Stimulated activated CD8-positive, alpha-beta memory T cell treated with anti-CD3 and anti-CD28 coated beads, Interleukin-7, amount 100 ng/mL, for 1 hour (primary cell): ENCODE measurements at places on chromosomes 5 and 9.

GRCh38 chr5:164296603-164297080 is 791.2 kb downstream of the MAT2B start:
- DNase-seq = no peak

DNA sequence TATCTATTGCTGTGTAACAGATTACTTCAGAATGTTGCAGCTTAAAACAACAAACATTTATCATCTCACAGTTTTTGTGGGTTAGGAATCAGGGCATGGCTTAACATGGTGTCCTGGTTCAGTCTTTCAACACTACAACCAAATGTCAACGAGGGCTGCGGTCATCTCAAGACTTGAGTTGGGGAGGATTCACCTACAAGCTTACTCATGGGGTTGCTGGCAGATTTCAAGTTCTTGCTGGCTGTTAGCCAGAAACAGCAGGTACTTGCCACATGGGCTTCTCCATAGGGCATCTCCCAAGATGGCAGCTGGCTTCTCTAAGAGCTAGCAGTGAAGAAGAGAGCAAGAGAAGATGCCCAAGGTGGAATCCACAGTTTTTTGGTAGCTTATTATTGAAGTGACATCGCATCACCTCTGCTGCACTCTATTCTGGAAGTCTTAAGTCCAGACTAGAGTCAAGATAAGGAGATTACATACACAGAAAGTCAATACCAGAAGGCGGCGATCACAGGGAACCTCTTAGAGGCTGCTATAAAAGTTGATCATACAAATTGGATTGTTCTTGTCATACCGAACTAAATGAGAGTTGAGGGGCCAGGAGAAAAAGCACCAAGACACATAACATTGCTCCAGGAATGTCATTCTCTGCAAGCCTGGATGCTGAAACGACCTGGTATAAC is 42.2 kb downstream of the C9orf153 start:
- no peak for DNase-seq

DNA sequence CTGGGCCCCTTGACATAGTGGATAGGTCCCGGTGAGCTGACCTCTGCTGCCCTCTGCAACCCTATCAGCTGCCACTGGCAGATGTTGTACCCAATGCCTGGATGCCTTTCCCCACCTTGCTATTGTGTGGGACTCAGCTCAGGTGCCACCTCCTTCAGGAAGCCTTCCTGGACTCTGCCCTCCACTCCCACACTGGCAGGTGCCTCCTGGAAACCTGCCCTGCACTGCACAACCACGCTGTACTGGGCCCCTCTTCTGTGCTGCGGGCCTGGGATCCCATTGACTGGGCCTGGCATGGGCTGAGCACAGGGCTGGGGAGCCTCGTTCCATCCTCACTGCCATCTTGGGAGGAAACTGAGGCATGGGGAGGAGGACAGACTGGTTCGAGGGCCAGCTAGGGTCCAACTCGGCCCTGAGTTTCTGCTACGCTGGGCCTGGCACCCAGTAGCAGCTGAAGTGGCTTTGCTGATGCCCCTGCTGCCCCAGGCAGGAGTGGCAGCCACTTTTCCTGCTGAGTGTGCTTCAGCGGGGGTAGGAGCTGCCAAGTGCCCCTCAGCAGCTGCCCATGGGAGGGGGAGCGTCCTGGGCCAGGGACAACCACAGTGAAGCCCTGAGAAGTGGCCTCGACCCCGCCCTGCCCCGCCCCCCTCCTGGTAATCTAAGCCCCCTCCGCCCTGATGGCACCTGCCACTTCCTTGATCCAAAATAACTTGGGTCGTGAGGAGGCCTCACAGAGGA is 1.3 kb downstream of the AK1 start:
- no peak for DNase-seq

GRCh38 chr5:14794583-14795230 is 76.9 kb downstream of the ANKH start:
- no peak for DNase-seq

DNA sequence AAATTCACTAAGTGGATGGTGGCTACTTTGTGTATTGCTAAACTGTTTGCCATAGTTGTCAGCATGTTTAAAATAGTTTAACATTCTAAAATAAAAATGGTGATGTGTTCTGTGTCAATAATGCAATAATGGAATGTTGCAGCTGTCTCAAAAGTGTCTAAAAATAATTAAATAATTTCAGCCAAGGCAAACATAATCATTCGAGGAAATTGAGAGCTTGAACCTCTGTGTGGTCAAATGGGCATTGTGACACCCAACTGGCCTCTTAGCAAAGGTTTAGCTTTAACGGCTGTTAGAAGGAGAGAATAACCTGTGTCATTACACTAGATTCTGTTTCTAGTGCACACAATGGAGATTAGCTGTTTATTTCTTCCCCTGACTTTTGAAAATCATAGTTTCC is 278.5 kb downstream of the TMEM167A start:
- DNase-seq = no peak

DNA sequence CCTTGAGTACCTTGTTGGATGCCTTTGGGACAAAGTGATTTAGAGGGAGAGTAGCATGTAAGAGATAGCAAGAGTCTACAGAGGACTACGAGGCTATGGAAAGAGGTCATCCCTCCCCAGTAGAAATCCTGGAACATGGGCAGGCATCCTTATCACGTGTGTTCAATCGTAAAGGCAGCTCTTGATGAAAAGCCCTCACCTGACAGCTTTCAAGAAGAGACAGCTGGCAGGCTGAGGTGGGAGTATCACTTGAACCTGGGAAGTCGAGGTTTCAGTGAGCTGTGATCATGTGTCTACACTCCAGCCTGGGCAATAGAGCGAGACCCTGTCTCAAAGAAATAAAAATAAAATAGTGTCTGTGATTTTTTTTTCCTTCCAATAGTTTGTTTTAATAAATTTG is 112.6 kb downstream of the PCSK5 start:
- no peak for DNase-seq

DNA sequence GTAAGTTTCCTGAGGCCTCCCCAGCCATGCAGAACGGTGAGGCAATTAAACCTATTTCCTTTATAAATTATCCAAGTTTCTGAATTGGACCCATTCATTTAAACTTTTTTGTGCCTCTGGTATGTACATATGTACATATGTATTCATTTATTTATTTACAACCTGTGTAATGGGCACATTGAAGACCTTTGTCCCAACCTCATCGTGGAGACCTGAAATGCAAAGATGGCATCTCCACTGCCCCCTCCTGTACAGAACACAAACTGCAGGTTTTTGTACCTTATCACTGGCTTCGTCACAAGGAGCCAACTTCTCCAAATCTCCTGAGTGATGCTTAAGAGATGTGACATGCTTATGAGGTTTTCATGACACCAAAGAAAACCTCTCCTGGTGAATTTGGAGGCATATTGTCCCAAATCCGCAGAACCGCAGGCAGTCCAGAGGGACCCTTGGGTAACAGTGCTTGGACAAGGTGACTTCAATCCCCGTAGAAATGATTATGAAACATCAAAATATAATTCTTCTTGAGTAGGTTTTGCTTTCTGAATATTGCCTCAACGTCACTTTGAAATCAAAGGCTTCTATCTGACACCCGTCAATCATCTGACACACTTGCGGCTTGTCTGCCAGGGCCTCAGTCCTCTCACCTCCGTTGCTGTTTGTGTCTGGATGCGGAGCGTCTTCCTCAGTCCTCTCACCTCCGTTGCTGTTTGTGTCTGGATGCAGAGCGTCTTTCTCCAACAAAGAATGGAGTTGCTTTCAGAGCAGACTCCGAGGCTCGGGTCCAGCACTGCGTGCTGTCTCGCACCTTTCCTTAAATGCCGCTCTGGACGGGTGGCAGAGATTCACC is 135.0 kb upstream of the IRX4 start:
- DNase-seq = no peak

GRCh38 chr9:77752554-77752953 is 104.4 kb upstream of the GNA14 start:
- no peak for DNase-seq

DNA sequence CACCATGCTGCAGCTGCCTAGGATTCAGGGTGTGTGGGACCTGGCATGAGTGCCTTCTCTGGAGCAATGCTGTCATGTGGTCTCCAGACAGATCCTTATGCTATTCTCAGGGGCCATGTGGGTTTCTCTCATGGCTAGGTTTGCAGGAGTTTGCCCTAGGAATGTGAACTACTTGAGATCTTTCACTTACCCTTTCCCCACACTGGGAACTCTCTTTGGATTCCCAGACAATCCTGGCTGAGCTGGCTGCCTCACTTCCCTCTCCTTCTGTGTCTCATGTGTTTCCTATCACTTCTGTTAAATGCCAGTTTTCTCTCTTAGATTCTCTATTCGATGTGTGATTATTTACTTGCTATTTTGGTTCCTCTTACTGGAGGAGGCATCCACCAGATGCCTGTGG is 270.2 kb upstream of the RASA1 start:
- no peak for DNase-seq

DNA sequence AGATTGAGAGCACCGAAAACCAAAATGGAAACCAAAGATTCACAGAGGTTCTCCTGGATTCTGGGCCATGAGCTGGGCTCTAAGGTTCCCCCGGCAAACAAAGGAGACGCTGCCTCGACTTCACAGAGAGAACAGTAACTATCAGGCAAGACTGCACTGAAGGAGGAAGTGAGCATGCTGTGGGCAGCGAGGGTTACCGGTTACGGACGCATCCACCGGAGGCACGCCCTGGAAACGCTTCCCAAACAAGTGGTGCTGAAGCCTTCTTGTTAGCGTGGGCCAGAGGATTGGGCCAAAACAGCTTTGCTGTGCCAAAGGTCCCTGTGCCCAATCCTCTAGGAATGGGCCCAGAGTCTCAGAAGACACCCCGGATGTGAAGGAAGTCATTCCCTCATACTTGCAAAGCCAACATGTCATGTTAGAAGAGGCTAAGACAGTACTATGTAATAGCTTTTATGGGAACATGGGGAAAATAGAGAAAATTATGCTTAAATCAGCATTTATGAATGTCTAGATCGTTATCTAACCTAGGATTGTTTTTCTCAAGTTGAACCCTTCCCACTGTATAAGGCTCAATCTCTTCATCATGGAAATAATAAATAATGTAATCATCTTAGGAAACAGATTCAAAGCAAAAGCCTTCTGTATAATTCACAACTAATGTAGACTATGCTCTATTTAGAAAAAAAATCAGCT is 145.4 kb downstream of the GABBR2 start:
- DNase-seq = no peak

DNA sequence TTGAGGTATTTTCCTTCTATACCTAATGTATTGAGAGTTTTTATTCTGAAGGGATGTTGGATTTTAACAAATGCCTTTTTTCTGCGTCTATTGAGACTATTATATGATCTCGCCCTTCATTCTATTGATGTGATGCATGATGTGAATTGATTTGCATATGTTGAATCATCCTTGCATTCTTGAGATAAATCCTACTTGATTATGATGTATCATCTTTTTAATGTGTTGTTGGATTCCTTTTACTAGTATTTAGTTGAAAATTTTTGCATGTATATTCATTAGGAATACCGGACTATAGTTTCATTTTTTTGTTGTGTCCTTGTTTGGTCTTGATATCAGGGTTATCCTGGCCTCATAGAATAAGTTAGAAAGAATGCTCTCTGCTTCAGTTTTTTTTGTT is 169.7 kb downstream of the NPR3 start:
- DNase-seq = no peak

DNA sequence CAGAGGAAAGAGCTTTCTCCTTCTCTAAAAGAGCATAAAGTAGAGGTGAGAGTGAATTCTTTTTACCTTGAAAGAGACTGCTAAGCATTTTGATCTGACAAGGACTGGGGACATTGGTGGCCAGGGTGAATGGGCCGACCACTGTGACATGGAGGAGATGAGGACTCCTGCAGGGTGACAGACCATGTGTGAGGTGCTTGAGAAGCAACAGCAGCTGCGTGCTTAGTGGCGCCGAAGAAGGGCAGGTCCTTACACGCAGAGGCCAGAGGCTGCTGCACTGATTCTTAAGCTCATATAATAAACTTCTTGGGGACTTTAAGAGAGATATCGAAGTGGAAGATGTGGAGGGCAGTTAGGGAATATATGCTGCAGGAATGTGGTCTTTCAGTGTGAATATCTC is 8.7 kb upstream of the JAKMIP2 start:
- DNase-seq = no peak

- DNase-seq = no peak
Observed at GRCh38 chr5:124952079-124952478, 205.6 kb upstream of the ZNF608 start.

DNA sequence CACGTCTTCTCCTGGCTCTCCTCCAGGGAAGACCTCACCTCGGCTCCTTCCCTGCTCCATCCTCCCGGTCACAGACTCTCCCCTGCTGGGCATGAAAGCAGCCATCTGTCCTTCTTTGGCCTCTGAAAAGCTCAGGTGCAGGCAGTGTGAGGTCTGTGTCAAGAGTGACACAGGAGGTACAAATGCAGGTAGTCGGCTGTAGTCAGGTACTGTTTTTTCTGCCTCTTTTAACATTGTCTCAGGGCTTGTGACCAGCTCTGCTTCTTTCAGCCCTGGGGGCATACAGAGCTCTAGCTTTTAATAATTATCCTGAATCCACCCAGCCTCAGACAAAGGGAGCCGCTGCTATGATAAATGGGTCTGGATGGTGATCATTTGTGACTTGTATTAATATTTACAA is 46.4 kb downstream of the C5orf15 start:
- DNase-seq = no peak

GRCh38 chr9:98867429-98868168 is 60.1 kb downstream of the GALNT12 start:
- DNase-seq = no peak

- no peak for DNase-seq
Observed at GRCh38 chr5:39500551-39501175, 75.9 kb upstream of the DAB2 start.

DNA sequence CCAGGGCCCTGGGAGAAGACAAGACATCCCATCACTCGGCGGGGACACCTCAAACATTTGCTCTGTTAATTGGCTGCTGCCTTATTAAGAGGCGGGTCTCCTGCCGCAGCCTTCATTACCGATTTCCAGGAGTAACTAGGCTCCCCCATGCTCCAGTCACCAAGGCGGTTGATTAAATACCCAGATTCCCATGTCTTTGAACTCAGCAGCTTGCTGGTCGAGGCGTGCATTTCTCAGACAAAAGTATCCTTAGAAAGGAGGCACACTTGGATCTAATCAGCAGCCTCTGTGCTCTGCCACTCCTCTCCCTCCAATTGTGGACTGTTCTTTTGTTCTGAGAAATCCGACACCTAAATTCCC is 228.8 kb downstream of the FSTL4 start:
- DNase-seq = no peak

GRCh38 chr9:73133022-73133651 is 18.5 kb upstream of the ANXA1 start:
- DNase-seq = no peak

- peak; percentile 34 for DNase-seq
Observed at GRCh38 chr9:34403554-34404380, 27.1 kb upstream of the MYORG start.
